RWPE2 (cell line): ENCODE measurements at places on chromosomes 11 and 22.

- H3K4me3 ChIP-seq, result peak within 1 kb of the TSS; percentile 70
- peaks cover 5% of the 10 kb centered on the region for H3K4me1 ChIP-seq
- no peaks in the 10 kb centered on the region for H3K27me3 ChIP-seq
- peaks cover 40% of the 10 kb centered on the region for H3K36me3 ChIP-seq
- peak within 1 kb of the TSS; percentile 4 for H3K27ac ChIP-seq
- DNase-seq, result no peak
Observed at GRCh38 chr11:116787786-116788486, at the start of gene ZPR1. TSS of gene ZPR1 (minus strand) at chr11:116788023. CDS start at chr11:116787990, 33 bp downstream.

GRCh38 chr11:34214961-34215805, 109.8 kb downstream of the NAT10 start:
- H3K27ac ChIP-seq, result peak overlapping the region; percentile 31
- H3K27me3 ChIP-seq, result no peaks in the 10 kb centered on the region
- peak; percentile 81 for DNase-seq
- H3K4me1 ChIP-seq, result peaks cover 6% of the 10 kb centered on the region
- no peaks in the 10 kb centered on the region for H3K36me3 ChIP-seq
- H3K4me3 ChIP-seq, result no peak overlapping the region

- H3K4me3 ChIP-seq, result no peak overlapping the region
- H3K36me3 ChIP-seq, result no peaks in the 10 kb centered on the region
- no peak for DNase-seq
- H3K27me3 ChIP-seq, result no peaks in the 10 kb centered on the region
- H3K4me1 ChIP-seq, result no peaks in the 10 kb centered on the region
Observed at GRCh38 chr11:5847711-5848110, 6.0 kb upstream of the OR52E6 start.

DNA sequence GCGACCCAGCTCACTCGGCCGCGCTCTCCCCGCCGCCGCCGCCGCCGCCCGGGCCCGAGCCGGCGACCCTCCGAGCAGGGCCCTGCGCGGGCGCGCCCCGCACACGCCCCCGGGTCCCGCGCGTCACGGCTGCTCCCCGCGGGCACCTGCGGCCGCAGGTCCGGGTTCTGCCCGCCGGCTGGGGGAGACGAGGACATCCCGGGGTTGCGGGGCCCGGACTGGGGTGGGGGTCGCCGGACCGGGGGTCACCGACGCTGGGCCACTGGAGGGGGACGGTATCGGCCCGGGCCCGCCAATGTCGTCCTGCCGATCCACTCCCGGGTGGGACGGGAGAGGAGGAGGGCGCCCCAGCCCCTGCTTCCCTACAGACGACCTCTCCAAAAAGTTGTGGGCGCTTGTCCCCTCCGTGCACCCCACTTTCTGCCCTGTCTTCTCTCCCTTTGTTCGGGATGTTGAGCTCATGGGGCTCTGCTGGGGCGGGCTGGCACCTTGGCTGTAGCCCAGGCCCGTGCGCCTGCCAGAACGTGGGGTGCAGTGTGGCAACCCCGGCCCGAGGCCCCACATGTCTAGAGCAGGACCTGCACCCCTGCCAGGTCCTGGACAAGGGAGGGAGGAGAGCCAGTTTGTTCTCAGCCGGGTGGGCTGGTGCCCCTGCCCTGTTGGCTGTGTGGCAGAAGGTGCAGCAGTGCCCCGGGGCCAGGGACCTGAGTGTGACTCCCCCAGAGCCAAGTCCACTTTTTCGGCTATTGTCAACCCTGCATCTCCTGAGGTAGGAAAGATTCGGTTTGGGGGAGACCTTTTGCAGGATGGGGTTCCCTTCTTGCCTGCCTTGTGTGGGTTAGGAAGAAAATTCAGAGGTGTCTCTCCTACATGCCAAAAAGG, 40.2 kb upstream of the CELSR1 start:
- peak overlapping the region; percentile 66 for H3K4me3 ChIP-seq
- peaks cover 18% of the 10 kb centered on the region for H3K4me1 ChIP-seq
- H3K36me3 ChIP-seq, result no peaks in the 10 kb centered on the region
- peak overlapping the region; percentile 35 for H3K27ac ChIP-seq
- DNase-seq, result peak; percentile 64

DNA sequence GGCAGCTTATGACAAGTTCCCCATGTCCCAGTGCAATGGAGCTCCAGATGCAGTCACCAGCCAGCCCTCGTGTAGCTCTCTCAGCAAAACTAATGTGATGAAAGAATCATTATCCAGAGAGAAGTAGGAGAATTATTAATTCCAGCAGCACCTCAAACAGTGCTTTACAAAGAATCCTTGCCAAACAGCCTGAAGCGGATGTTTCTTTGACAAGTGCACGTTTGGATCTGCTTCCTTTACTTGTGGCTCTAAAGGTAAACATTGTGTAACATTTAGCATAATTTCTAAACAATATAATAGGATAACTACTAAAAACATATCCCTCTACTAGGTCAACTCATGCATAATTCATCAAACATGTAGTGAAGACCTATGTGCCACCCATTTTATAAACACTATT, 197.0 kb downstream of the FAM181B start:
- H3K4me1 ChIP-seq, result peaks cover 6% of the 10 kb centered on the region
- no peak for DNase-seq
- H3K27ac ChIP-seq, result no peak overlapping the region
